ENCODE measurements at places on chromosomes 6 and 20.

DNA sequence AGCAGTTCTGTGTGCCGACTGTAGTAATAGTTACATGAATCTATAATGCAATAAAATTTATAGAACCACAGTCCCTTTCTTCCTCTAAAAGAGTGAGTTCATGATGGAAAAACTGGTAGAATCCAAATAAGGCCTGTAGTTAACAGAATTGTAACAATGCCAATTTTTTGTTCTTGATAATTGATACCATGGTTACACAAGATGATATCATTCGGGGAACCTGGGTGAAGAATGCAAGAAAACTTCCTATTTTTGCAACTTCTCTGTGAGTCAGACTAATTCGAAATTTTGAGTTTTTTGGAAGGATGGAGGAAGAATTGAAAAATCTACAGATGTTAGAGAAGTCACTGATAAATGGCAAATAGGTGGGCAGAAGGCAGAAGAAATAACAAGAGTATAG, 381.8 kb downstream of the CDKAL1 start:
- no peak for DNase-seq

DNA sequence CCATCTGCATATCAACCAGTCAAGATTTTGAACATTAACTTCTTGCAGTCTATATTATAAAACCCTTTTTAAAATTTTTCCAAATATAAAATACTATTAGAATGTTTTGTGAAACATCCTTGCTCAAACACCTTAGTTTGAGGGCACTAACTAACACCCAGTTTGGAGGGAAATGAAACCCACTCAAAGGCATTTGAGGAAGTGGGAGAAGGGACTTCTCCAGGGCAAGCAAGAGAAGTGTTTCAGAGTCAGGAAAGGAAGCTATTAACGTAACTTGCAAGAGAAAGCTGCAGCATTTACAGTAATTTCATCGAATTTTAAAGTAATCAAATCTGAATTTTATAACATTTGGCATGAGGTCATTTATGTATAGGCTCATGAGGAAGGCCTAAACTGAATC, 21.3 kb downstream of the MTFR2 start:
- no peak for DNase-seq

DNA sequence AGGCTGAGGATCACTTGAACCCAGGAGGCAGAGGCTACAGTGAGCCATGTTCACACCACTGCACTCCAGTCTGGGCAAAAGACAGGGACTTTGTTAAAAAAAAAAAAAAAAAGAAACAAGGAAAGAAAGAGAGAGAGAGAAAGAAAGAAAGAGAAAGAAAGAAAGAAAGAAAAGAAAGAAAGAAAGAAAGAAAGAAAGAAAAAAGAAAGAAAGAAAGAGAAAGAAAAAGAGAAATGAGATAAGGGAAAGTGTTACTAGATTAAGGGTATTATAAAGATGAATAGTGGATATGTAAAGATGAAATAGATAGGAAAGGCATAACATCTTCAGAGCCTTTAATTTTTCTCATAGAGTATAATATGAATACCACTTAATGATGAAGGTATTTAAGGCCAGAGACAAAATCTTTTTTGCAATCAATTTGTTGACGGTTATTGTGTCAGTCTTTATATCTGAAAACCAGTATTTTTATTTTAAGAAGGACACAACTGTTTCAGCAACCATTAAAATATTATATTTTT, 26.6 kb downstream of the ABT1 start:
- DNase-seq = no peak

DNA sequence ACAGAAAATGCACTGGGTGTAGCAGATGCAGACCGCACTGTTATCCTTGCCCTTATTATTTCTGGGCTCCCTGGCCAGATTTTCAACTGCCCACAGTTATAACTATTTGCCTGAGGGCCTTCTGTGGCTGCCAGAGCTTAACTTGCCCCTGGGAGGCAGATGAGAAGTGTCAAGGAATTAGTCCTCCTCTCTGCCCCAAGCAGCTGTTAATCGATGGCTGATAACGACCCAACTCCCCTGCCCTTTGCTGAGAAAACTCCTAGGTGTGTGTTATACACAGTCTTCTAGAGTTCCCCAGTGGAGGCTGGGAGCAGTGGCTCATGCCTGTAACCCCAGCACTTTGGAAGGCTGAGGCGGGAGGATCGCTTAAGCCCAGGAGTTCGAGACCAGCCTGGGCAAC, 44.4 kb upstream of the SHLD1 start:
- no peak for DNase-seq

- no peak for DNase-seq
Measured at GRCh38 chr6:158987657-158988056, 12.3 kb downstream of the RSPH3 start.

DNA sequence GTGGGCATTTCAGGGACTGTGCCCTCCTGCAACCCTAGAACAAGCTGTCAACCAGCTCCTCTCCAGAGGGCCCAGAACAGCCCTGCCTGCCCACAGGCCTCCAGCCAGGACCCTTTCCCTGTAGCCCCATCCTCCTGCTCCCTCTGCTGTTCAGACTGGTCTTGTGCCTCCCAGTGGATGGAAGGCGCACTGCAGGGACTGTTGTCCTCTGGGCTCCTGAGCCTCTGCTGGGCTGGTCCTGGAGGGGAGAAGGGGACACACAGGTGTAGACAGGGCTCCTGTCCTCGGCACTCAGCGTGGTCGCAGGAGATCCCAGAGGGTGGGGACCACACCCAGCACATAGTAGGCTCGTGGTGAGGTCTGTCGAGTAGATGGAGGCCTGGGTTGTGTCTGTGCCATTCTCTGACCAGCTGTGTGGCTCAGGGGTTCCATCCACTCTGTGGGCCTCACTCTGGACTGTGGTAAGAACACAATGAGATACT, 11.5 kb downstream of the ITPR3 start:
- no peak for DNase-seq

- DNase-seq = no peak
Measured at GRCh38 chr6:145225500-145225899, 509.8 kb downstream of the EPM2A start.

- DNase-seq = peak; percentile 92
Measured at GRCh38 chr6:45685076-45685475, 307.3 kb upstream of the SUPT3H start.

DNA sequence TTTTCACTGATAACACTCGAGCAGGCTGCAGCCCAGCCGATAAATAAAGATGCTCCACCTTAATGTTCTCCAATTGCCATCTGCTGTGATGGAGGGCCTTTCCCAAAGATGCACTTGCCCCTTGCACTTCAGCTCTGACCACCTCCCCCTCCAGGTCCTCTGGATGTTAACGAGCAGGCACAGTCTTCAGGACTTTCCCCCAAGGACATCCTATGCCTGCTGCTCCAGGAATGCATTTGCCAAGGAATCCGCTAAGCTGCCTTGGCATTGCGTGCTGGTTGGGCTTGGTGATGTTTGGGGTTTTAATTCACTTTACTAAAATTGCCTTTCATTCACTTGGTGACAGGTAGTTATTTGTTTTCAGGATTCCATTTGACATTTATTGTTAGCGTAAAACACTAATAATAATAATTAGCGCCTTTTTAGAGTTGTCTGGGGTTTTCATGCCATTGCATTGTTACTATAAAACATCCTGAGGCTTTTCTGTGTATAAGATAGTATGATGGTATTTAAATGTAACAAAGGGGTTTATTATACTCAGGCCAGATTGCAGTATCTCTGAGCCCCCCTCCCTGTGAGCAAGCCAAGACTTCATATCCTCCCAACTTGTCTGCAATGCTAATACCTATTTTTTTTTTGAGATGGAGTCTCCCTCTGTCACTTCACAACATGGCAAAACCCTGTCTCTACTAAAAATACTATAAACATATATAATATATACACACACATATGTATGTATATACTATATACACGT, 66.7 kb upstream of the TSHZ2 start:
- no peak for DNase-seq

DNA sequence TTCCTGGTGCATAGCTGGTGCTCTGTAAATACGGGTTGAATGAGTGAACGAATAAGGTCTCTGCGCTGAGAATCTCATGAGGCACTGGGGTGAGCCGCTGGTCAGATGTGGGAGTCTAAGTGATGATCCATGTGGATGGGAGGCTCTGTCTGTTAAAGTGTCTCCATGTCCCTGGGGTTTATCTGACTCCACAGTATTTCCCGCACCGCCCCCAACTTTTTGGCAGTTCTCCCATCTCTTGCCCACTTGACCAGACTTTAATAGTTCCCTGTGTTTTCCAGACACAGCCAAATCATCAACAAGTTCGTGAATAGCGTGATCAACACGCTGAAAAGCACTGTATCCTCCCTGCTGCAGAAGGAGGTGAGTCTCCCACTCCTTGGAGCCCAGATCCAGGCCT, 9.9 kb downstream of the BPIFA2 start:
- no peak for DNase-seq

DNA sequence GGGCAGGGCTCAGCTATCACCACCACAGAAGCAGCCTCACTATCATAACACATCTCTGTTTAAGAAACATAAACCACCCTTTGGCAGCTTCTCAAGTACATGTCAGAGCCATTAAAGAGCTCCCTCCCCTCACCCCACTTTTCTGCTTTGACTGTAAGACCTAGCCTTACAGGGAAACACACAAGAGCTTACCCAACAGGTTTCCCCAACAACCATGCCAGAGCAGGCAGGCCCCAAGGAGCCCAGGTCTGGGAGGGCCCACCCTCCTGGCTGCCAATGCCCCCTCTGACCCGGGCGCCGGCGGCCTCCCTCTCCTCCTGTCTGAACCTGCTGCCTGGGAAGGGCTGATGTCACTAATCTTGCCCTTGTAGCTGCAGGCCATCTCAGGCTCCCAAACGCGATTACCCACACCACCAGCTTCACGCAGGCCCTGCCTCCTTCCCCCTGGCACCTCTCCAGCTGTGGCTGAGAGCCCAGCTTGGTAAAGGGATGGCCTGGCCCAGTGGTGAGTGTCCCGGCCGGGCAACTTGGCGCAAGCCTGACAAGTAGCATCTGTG, 402.0 kb downstream of the MAFB start:
- DNase-seq = no peak

DNA sequence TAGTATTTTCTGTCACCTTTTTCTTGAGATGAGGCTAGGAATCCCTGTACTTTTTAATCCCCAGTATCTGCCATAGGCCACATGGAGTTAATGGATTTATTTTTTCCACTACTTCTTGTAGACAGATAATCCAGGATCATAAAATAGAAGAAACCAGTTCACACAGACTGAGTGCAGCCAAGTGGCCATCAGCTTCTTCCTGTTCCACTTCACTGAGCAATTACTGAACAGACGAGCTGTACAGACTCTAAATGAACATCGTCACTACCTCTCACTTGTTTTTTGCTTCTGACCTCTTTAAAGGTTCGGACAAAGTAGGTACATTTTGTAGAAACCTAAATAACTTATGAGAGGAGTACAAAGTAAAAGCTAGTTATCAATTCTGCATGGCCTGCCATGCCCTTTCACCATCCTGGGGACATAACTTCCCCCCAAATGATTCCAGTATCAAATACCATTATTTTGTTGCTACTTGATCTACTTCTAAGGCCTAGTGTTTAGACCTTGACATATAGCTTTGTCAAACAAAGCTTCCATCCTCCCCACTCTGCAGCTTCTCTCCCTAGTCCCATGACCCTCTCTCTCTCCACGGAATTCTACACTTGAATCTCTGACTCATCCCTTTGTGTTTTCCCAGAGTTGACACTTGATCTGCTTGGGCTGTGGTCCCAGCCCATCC, 34.4 kb upstream of the ARHGAP18 start:
- peak; percentile 48 for DNase-seq

- DNase-seq = no peak
Measured at GRCh38 chr20:3330046-3330741, 77.3 kb downstream of the DNAAF9 start.

DNA sequence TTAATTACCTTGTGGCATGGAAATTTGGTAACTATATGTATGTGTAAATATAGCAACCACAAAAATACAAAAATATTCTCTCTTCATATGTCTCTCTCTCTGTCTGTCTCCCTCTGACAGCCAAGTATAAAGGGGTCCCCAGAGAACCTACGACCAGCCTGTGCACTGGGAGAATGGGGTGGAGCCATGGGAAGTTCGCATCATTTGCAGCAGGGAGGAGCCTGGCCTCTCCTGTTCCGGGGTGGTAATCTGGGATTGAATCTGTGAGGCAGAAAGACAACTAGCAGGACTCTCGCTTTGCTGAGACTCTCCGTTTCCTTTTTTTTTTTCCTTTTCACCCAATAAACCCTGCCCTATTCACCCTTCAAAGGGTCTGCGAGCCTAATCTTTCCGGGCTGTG, 1109.1 kb downstream of the HACE1 start:
- no peak for DNase-seq

GRCh38 chr6:108847738-108848115, 495 bp upstream of the ARMC2 start:
- no peak for DNase-seq

- DNase-seq = no peak
Measured at GRCh38 chr6:83852528-83853177, 507 bp upstream of the RIPPLY2 start.

DNA sequence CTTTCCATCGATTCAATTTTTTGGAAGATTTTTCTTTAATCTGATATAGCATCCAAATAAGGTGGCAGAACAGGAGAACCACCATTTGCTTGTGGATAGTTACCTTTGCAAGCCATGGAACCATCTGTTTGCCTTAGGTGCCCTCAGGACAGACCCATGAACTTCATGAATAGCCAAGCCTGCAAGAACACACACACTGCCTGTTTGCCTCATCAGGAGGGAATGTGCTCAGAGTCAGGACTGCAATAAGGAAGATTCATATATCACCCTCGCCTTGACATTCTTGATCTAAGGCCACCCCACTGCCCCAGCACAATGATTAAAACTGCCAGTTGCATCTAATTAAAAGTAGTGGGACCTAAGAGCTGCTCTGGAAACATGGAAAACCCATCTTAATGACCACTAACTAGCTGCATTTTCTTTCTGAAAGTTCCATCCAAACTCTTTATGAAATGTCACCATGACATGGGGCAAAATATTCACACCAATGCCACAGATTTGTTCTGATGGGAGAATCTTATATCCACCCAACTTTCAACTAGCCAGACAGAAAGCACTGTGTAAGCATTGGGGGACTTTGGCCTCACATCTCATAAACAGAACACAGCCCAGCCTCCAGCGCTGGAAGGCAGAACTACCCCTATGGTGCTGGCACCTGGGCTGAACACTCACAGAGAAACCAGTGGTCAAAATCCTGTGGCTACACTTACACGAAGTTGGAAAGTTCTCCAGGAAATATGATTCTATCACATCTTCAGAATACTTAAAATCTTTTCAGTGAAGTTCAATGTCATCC, 48.3 kb downstream of the TBXT start:
- DNase-seq = no peak

- no peak for DNase-seq
Measured at GRCh38 chr6:17038316-17038715, 63.5 kb upstream of the STMND1 start.

DNA sequence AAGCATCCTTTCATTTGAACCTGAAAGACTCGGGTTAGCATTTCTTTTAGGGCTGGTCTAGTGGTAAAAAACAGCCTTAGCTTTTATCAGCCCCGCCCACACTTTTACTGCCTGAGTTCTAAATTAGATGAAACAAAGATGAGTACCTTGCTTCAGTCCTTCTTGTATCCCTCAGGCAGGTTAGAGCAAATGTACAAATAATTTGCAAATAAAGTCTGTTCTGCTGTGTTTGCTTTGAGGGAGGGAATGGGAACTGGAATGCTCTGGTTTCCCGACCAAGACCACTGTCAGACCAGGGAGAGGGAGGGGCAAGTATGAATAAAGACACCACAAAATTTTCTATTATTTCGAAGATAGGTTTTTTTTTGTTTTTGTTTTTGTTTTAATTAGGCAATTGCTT, 85.5 kb upstream of the FLRT3 start:
- DNase-seq = no peak

GRCh38 chr6:134937426-134937825, 12.5 kb downstream of the ALDH8A1 start:
- no peak for DNase-seq
